Stimulated activated CD8-positive, alpha-beta memory T cell treated with anti-CD3 and anti-CD28 coated beads, Interleukin-4, amount 100 ng/mL, for 4 hours (primary cell): ENCODE measurements at places on chromosomes 1 and 21.

- no peak for DNase-seq
Observed at GRCh38 chr1:29513357-29513756, 277.0 kb downstream of the PTPRU start.

DNA sequence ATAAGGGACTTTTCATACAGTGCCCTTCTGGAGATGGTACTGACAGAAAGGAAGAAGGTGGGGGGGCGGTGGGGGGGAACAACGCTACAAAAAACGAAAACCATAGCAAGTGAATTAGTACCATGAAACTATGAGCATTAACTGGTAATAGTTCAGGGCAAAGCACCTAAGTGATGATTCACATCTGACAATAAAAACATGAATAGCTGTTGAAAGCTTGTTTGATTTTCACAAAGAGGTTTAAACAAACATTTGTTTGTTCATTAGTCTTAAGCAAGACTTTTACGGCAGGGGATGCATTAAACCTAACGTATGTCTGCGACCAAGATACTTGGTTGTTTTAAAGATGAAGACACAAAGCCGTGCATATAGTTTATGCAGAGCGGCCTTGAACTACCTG, 177.5 kb downstream of the LMO4 start:
- DNase-seq: no peak

- no peak for DNase-seq
Observed at GRCh38 chr1:245434280-245434679, 279.5 kb downstream of the KIF26B start.

- no peak for DNase-seq
Observed at GRCh38 chr1:205662135-205662738, 18.1 kb downstream of the SLC45A3 start.

- no peak for DNase-seq
Observed at GRCh38 chr1:55611123-55611522, 396.0 kb upstream of the USP24 start.

GRCh38 chr21:35258521-35258920, 209.4 kb upstream of the RUNX1 start:
- no peak for DNase-seq
